GM12892 (cell line): ENCODE measurements at places on chromosomes 1 and 21.

DNA sequence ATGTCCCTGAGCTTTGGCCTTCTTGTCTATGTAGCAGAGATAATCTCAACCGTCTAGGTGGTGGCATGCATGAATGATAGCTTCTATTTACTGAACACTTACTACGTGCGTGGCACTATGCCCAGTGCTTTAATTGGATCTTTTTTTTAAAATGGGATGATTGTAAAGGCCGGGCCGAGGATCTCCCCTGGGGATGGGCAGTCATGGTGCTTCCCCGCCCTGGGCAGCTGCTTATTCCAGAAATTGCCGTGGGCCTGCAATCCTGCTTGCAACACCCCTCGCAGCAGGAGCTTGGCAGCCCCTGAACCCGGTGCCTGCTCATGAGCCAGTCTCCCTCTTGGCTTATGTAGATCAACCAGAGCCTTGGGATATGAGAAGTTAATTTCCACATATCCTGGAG lies 360.7 kb downstream of the CAMTA1 start:
- no peak for DNase-seq

- no peak for DNase-seq
These were observed 56.1 kb downstream of the HSF2BP start for GRCh38 chr21:43603233-43603626.

- no peak for DNase-seq
These were observed 267.8 kb downstream of the C1orf94 start for GRCh38 chr1:34444516-34444915.

- no peak for DNase-seq
These were observed 40.9 kb downstream of the PTAFR start for GRCh38 chr1:28135371-28136168.

GRCh38 chr21:15031790-15032357 lies 32.9 kb downstream of the NRIP1 start:
- DNase-seq, result no peak

DNA sequence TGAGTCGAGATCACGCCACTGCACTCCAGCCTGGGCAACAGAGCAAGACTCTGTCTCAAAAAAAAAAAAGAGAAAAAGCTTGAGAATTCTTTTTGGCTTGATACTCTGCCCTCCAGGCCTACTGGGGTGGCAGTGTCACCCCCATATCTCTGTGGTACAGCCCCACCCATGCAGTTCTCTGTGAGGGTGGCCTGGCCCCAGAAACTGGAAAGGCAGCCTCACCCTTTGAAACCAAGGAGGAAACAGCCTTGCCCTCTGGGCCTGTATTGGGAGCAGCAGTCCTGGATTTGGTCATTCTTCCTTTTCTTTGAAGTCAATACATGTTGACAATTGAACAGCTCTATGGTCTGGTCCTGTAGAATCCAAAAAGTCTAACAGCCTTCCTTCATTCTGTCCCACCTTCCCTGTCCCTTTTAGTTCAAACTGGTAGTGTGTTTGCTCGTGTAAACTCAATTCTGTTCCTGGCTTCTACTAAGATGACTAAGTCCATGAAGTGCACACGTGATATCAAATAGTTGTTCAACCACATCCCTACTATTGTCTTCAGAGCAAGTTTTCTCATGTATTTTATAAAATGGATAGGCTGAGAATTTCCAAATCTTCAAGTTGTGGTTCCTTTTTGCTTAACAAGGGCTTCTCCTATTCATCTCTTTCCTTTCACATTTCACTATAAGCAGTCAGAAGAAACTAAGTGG lies 13.2 kb downstream of the ST7L start:
- no peak for DNase-seq
